Activated effector memory CD4-positive, alpha-beta T cell treated with anti-CD3 and anti-CD28 coated beads, Interleukin-2, amount 50 U/mL, for 16 hours (primary cell): ENCODE measurements at places on chromosomes 3 and 15.
A peak's percentile ranks its signal among the peaks of the same experiment; 100 is the strongest.

- no peak for DNase-seq
Measured at GRCh38 chr3:87000940-87001339, 10.0 kb upstream of the VGLL3 start.

- peak; percentile 14 for DNase-seq
Measured at GRCh38 chr3:134350266-134350665, 24.0 kb downstream of the AMOTL2 start.

DNA sequence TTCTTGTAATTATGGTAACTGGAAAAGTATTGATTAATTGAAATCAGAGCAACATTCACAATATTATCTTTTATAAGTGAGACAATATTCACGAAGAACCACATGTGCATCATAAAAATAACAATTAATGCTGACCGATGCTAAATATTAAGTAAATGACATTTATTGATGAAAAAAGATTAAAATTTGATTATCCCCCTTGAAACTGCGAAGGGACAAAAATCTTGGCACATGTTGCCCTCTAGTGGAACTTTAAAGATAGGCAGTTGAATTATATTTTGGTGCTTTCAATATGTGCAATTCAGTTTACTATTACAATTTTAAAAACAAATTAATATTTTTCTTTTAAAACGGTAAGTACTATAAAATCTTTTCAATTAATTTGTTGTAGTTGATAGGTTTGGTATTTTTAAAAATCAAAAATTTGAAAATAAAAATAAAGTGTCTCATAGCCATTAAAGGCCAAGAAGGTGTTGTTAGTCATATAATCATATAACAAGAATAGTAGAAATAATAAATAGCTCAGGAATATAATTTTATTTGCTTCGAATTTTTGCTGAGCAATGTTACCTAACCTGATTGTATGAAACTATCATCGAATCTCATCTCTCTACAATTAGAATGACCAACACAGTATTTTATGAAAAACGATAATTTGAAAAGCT, 270.2 kb downstream of the ROBO1 start:
- DNase-seq = no peak

DNA sequence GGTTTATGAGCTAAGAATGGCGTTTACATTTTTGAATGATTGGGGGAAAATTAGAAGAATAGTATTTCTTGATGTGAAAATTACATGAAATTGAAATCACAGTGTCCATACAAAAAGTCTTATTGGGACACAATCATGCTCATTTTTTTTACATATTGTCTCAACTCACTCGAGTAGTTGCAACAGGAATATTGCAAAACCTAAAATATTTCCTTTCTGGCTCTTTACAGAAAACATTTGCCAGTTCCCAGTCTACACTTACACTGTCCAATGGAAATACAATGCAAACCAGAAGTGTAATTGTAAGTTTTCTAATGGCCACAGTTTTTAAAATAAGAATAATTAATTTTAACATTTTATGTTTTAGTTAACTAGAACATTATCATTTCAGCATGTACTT, 137.8 kb downstream of the SAMMSON start:
- no peak for DNase-seq

DNA sequence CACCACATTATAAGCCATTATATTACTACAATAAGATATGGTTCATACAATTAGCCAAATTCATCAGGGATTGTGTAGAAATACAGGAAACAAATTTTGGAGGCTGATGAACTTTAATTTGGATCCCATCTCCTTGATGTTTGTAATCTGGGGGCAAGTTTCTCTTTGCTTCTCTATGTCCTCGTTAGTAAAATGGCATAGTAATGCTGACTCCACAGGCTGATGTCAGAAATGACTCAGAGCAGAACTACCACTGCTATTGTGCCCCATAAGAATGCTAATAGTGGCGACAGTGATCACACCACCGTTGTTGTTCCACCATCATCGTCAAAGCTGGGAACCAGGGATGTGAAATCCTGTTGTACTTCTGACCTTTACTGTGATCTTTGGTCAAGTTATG, 722.3 kb upstream of the LMCD1 start:
- no peak for DNase-seq
